ENCODE measurements at places on chromosomes 7 and 10.

GRCh38 chr10:16258291-16259040 lies 178.3 kb upstream of the PTER start:
- DNase-seq: no peak

DNA sequence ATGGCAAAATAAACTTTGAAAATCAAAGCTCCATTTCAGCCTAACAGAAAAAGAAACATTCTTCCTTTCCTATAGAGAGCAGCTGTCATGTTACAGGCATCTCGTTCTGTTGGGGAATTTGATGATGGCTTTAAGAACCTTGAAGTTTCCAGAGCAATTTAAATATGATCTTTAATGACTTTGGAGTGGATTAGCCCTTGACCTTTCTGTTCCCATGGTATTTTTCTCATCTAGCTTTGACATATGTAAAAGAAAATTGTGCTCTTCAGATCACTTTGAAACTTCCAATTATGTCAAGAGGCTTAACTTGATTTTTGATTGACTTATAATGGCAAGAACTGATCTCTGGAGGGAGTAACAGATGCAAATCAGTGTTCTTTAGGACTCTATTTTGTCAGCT lies 157.6 kb upstream of the SEMA3E start:
- DNase-seq: no peak

DNA sequence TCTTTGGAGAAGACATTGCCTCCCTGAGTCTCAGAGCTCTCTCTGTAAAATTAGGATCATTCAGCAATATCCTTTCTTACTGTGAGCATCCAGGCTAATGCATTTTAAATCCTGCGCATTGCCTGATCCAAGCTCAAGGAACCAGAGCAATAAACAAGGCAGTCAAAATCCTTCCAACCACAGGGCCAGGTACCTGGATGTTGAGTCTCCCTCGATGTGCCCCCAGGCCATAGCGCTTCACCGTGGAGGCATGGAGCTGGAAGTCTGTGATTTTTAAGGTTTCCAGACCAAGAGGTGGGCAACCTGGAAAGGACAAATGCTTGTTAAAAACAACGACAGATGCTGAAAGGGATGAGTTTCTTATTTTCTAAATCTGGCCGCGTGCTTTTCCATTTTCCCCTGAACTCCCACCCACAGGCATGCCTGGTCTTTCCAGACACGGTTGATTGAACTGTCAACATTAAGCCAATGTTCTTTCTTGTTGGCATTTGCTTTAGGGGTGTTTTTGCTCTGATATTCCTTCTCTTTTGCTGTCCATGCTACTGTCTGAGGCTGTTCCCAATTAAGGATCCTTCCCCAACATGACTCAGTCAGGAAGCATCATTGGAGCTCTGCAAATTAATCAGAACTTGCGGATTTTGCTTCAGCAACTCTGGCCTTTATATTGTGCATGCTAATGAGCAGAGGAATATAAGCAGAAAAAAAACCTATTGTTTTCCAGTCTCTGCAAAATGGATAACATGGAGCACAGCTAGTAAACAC lies 29.0 kb downstream of the CPXM2 start:
- no peak for DNase-seq

GRCh38 chr10:3616880-3617279 lies 168.1 kb downstream of the KLF6 start:
- DNase-seq: no peak

- no peak for DNase-seq
Measured at GRCh38 chr7:727104-727805, at the start of gene PRKAR1B. Gene PRKAR1B, minus strand, starts transcription at chr7:727281. Its CDS starts 15,776 bp downstream, at chr7:711505.

- DNase-seq: no peak
Measured at GRCh38 chr7:48317360-48317759, 146.1 kb downstream of the ABCA13 start.

- DNase-seq: no peak
Measured at GRCh38 chr7:129544700-129545099, 42.4 kb downstream of the SMKR1 start.

- no peak for DNase-seq
Measured at GRCh38 chr7:40122940-40123254, 11.5 kb downstream of the MPLKIP start.

DNA sequence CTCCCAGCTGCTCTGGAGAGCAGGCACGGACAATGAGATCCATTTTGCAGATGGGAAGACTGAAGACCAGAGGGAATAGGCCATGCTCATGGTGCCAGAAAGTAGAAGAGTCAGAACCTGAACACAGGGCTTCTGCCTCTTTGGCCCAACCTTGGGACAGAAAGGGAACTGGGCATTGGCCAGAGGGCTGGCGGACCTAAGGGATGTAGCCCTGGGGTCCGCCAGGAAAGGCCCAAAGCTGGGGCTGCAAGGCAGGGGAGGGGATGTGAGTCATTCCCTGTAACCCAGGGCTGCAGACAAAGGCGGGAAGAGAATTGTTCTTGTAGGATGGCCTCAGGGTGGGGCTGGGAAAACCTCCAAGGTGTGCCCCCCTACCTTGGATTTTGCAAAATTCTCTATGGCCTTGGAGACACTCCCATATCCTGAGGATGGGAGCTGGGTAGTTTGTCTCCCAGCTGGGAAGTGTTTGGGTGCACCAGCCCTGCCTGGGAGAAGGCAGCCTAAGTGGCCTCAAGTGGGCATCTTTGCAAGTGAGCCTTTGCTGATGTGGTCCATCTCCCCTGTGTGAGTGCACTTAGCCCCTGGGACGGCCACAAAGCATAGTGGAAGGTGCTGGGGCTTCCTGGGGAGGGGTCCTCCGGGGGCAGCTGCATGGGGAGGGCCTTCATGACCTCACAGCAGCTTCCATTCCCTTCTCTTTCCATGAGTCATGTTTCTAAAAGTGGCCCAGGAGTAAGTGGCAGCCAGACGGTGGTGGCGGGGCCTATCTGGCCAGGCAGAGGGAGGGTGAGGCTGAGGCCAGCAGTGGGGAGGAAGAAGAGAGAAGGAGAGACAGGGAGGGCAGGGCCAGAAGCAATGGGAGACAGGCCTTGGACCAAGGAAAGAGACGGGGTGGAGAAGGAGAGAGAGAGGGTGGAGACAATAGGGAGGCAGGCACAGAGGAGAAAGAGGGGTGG lies 9.2 kb downstream of the AQP1 start:
- peak; percentile 36 for DNase-seq

DNA sequence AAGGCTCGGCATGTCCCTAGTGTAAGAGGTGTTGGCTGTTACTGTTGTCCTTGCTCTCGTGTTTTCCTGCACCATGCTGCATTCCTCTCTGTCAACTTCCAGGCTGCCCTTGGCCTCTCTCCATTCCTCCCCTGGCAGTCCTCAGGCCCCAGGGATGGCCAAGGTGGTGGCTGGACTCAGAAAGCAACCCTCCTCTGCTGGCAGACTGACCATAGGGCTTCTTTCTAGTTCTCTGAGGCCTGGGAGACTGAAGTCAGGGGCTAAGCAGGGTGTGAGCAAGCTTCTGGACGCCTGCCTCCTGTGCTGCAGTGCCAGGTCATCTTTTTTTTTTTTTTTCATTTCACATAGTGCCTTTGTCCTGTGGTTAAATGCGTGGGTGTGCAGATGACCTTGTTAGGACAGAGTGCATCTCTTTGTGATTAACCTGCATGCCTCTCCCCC lies 72.0 kb downstream of the GOLGA7B start:
- no peak for DNase-seq

DNA sequence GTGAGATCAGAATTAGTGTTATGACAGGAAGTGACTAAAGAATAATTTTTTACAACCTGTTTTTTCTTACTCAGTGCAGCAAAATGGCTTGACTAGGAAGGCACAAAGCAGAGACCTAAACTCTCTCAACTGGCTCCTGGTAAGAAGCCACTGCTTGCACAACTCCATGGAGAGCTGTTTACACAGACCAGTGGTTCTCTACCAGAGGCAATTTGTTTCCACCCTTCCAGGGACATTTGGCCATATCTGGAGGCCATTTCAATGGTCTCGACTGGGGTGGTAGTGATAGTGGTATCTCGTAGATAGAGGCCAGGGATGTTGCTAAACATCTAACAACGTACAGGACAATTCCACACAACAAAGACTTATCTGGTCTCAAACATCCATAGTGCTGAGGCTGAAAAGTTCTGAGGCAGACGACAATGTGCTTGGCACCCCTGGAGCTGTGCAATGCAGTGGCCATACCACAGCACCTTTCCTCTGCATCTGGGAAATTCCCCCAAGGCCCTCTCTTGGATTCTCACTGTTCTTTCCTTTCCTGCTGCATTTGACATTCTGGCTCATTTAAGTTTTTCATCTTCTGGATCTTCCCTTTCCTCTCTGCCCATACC lies 105.4 kb upstream of the LAMB4 start:
- no peak for DNase-seq

DNA sequence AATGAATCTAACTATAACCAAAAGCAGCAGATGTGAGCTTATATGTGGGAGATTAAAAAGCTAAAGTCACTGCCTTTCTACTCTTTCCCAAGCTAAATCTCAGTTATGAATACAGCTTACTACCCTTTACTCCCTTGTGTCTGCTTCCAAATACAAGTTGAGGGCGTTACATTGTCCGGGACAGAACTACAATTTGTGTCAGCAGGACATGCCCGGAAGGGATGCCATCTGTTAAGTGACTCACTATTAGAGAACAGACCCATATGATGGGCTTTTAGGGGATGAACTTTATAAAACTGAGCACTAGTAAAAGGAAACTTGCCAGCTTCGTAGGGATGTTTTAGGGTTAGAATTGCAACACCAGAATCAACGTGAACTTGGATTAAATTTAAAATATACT lies 299.7 kb upstream of the CSTF2T start:
- DNase-seq: no peak

DNA sequence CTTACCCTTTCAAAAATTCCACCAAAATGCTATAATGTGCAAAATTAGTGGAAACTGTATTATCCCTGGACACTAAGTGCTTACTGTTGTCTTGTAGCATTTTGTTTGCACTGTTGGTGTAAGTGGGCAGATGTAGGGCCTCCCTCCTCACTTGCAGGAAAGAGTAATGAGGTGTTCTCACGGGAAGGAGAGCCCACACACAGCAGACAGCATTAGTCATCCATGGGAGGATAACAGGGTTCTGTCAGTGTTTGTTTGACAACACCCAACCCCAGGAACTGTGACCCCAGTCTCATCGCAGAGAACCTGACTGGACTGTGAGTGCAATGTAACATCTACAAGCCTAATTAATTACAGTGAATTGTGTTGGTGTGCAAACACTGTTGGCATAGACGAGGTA lies 58.7 kb upstream of the VSTM2A start:
- peak; percentile 25 for DNase-seq

- no peak for DNase-seq
Measured at GRCh38 chr10:122390271-122390670, 15.8 kb downstream of the PLEKHA1 start.

DNA sequence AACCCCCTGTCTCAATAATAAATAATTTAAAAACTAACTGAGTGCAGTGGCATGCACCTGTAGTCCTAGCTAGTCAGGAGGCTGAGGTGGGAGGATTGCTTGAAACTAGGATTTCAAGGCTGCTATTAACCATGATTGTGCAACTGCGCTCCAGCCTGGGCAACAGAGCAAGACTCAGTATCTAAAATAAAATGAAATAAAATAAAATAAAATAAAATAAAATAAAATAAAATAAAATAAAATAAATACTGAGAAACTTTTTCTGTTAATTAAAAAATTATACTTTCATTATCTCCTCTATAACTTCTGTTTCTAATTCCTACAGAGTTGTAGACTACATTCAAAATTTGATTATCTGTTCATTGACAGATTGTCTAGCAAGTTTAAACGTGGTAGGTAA lies 999.4 kb downstream of the ANKRD7 start:
- DNase-seq: no peak

- no peak for DNase-seq
Measured at GRCh38 chr7:156014201-156014600, 201.9 kb upstream of the SHH start.

GRCh38 chr10:60646966-60647796 lies 131.1 kb upstream of the CDK1 start:
- DNase-seq: peak; percentile 41

DNA sequence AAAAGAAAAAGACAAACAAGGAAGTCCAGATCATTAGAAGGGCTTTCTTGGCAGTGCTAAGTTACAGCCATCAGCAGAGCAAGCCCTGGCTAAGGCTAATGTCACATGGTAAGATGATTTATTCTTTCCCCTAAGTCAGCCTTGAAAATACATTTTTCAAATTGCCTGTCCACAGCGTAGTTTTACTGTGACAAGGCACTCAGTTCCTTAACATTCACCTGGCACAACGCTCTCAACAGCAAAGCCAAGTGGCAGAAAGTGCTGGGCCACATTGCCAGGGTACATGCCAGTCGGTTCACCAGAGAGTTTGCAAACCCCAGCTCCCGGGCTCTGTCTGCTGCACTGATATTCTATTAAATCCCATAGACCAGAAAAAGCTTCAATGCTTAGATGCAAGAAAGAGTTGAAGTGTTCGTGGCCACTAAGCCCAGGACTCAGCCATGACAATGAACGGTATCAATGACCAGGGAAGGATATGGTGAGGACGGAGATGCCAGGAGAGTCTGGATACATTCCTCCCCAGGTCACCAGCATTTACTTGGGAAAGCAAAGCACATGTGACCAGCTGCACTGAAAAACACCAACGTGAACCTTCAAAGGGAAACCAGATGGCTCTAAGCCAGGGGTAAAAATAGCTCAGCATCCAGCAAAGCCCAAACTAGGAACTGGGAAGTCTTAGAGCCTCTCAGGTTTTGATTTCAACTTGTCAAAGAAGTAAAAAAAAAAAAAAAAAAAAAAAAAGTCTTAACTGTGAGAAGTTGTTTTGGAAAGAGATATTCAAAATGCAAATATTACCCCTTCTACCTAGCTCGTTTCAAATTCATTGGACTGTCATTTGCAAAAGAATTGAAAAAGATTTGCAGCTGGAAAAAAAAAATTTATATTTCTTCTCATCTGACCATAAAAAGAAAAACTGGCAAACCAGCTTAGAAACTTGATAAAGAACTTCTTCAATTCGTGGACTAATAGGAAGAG lies 23.9 kb upstream of the MPP7 start:
- no peak for DNase-seq

- DNase-seq: no peak
Measured at GRCh38 chr7:51307651-51308210, 8.9 kb downstream of the COBL start.

GRCh38 chr7:44432381-44432977 lies 58.0 kb downstream of the NUDCD3 start:
- DNase-seq: no peak

DNA sequence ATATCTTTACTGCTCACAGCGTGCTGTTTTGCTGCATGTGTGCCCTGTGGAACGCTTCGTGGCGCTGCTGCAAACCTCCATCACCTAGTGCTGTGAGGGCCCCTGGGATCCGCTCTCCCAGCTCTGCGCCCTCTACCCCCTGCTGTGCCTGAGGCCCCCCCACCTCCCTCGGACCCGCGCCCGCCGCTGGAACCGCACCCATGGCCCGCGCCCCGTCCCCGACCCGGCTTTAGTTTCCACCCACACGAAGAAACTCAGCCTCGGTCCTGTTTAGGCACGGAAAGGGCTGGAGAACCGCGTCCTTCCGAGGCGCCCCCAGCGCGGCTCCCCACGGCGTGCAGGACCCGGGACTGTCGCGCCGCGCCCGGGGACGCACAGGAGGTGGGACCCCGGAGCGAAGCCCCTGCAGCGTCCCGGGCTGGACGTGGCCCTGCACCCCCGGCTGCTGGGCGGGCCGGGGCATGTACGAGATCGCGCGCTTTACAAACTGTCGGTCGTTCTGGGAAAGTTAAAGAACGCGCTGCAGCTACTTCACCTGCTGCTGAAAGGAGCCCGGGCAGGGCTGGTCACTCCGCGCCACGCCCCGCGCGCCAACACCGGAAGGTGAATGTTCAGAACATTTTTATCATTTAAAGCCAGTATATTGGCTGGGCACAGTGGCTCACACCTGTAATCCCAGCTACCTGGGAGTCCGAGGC lies 54.3 kb downstream of the BMS1 start:
- no peak for DNase-seq

- DNase-seq: no peak
Measured at GRCh38 chr7:92723205-92723604, 113.2 kb downstream of the CDK6 start.

- no peak for DNase-seq
Measured at GRCh38 chr10:46235705-46236545, 50.9 kb upstream of the ANTXRL start.

Data from NCI-H345 (cell line).